HepG2 (cell line): ENCODE measurements at places on chromosomes 12 and 14. TPM values are rescaled to one million over a fixed set of nuclear protein-coding genes. Genes with fewer than 3 reads are reported as not detected.

DNA sequence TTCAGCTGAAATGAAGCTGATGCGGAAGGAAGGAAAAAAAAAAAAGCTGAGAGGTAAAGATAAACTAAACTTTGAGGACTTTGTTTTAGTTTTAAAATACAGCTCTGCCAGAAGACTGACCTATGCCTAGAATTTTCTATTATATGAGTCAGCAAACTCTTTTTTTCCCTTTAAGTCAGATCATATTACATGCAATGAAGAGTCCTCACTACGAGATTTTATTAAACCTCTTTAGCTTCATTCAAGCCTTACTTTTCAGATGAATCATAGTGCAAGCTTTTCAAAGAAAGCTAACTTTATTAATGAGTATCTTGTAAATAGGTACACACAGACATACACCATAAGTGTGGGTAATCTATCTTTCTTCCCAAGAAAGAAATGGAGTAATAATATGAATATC, 57.8 kb upstream of the FSCB start:
- H3K4me3 ChIP-seq = no peak overlapping the region
- no peak overlapping the region for H3K27ac ChIP-seq
- H3K27me3 ChIP-seq = no peaks in the 10 kb centered on the region
- no peaks in the 10 kb centered on the region for H3K36me3 ChIP-seq
- no peak for DNase-seq

DNA sequence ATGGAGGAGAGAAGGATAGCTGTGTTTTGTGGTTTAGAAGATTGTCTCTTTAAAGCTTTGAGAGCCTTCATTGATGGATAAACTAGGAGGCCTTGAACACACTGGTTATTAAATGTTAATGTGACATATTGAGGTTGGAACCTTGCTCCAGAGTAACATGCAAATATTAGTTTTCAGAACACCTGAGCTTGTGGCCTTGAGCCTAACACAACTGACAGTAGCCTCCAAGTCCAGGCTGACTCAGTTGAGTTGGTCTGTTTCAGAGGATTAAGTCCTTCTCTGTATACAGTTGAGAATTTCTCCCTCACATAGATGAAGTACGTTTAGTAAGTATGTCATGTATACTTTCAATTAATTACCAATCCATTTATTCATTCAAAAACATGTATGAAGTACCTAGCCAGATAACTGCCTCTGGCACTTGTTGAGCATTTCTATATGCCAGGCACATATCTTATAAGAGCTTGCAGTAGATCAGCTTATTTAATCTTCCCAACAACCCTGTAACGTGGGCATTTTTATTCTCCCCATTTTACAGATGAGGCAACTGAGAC, 63.5 kb downstream of the ELK3 start:
- H3K27ac ChIP-seq = peak overlapping the region; percentile 32
- peaks cover 61% of the 10 kb centered on the region for H3K4me1 ChIP-seq
- H3K4me3 ChIP-seq = no peak overlapping the region
- H3K27me3 ChIP-seq = no peaks in the 10 kb centered on the region

DNA sequence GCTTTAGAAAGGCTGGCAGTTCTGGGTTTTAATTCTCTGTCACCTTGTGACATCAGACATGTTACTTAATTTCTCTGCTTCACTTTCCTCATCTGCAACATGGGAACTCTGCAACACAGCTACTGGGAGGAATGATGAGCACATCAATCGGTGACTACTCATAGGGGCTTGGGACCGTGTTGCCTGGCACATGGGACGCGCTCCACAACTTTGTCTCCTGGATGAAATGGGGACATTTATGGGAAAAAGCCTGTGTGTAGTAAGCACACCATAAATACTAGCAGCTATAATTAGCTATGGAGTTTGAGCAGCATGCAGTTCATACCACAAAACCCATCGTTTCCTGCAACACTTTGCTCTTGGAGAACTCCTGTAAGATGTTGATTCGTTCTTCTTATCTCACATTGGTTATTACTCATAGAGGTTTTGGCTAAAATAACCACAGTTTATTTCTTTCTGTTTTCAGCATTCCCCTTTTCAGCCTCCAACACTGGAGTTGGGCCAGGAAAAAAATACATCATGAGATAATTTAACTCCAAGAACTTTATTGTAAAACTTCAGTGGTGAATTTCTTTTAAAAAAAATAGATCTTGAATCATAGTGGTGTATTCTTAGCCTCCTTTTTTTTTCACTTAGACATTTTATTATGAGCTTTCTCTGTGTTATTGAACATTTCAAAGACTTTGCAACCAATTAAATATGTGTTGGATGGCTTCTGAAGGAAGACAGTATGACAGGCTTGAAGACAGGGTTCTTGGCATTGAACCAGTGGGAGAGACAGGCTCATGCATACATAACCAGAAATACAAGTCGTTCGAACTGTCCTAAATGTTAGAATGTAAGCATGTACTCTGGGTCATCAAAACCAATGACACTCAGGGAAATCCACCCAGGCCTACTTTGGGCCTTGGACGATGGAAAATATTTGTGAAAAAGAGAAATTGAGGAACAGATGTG, 72.7 kb downstream of the RIN3 start:
- H3K4me1 ChIP-seq = no peaks in the 10 kb centered on the region
- 0 out of 3 replicates have a peak, but pooled peaks cover 6% of the 10 kb centered on the region for H3K36me3 ChIP-seq
- no peaks in the 10 kb centered on the region for H3K27me3 ChIP-seq
- H3K27ac ChIP-seq = no peak overlapping the region
- DNase-seq = no peak

DNA sequence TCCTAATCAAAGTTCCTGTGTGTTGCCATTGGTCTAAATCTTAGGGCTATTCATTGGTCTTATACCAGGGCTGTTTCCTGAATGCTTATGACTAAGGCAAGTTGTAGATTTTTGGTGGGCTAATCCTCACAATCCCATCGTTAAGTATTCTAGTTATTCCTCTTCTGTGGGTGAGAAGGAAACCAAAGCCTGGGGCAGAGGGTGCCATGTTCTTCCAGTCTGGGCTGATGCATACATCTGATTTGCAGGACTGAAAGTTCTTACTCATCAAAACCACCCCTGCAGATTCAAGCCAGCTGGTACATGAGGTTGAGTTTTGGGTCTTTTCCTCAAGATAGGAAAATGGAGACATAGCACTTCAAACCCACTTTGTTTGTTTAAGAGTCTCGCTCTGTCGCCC, 25.7 kb downstream of the PPP1CC start:
- no peak overlapping the region for H3K27ac ChIP-seq
- no peak for DNase-seq
- H3K27me3 ChIP-seq = no peaks in the 10 kb centered on the region
- H3K4me3 ChIP-seq = no peak overlapping the region

DNA sequence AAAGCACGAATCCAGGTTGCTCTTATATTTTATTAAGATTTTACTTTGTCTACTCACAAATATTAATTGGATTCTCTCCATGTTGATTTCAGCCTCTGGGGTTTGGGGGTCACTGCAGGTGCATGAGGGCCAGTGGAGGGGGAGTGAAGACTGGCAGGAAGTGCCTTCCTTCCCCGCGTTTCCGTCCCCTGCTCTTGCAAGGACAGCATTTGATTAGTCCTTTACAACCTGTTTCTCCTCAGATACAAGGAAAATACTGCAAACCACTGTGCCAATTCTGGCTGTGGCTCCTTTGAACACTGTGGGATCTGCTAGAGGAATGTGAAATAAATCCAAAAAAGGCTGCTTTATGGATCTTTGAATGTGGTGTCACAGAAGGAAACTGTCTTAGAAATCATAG, 291.8 kb downstream of the ETNK1 start:
- no peaks in the 10 kb centered on the region for H3K36me3 ChIP-seq
- H3K4me3 ChIP-seq = no peak overlapping the region
- H3K27me3 ChIP-seq = no peaks in the 10 kb centered on the region
- no peak overlapping the region for H3K27ac ChIP-seq
- no peak for DNase-seq

GRCh38 chr12:99495799-99496198, 151.8 kb upstream of the GARIN6 start:
- H3K27me3 ChIP-seq = no peaks in the 10 kb centered on the region; the same call in 1 of the 2 replicates
- H3K4me3 ChIP-seq = no peak overlapping the region
- DNase-seq = no peak
- no peak overlapping the region for H3K27ac ChIP-seq
- H3K4me1 ChIP-seq = no peaks in the 10 kb centered on the region
- no peaks in the 10 kb centered on the region for H3K36me3 ChIP-seq

DNA sequence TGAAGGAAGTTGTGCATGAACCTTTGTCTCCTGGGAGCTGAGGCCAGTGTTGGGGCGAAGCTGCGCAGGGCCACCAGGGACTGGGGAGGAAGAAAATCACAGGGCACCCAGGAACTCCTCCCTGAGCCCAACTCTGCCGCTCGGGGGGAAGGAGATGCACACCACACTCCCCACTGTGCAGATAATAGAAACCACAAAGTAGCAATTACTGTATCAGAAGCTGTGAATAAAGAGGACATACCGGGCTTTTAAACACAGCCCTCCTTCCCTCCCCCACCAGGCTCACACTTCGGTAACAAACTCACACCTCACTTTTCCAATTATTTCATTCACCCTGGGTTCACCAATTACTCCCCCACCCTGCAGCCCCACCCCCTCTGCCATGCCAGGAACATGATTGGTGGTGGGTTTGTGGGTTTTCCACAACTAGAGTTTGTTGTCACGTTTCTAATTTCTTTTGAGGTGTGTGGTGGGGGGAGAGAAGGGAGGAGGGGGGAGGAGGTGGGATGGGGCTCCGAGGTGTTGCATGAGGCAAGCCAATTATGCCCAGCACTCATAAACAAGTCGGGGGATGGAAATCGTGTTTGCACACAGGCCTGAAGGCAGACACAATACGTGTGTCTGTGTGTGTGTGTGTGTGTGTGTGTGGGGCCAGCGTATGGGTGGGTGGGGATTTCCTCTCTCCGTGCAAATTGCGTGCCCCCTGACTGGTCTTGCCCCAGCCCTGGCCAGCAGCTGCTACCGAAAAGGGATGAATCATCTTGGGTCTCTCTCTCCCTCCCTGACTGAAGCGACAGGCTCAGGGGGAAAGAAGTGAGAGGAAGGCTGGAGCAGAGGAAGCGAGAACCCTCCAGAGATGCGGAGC, 103.3 kb downstream of the RBM19 start:
- H3K4me3 ChIP-seq = no peak overlapping the region
- peaks cover 42% of the 10 kb centered on the region; the same call in 2 of the 3 replicates for H3K36me3 ChIP-seq
- H3K27me3 ChIP-seq = no peaks in the 10 kb centered on the region
- DNase-seq = no peak
- H3K4me1 ChIP-seq = no peaks in the 10 kb centered on the region
- no peak overlapping the region for H3K27ac ChIP-seq

- H3K27me3 ChIP-seq = 0 out of 3 replicates have a peak, but pooled peaks cover 12% of the 10 kb centered on the region
- DNase-seq = no peak
- peaks cover 50% of the 10 kb centered on the region for H3K4me1 ChIP-seq
- no peaks in the 10 kb centered on the region for H3K36me3 ChIP-seq
Observed at GRCh38 chr12:53828598-53828997, 76.8 kb upstream of the CISTR start.

DNA sequence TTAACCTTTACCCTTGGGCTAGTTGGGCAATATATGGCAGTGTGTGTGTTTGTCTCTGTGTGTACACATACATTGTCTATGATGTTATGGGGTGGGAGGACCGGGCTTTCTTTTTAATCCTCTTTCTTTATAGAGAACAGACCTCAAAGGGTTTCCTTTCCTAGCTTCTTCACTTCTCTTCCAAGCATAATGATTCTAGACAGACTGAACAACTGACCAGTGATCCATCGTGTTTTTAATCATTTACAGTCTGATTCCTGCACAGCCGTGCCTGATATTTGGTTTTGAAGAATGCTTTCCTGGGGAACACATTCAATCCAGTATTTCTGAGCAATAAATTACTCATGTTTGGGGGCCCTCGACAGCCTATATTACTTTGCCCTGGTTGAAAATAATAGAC, 481.1 kb upstream of the DCN start:
- no peak overlapping the region for H3K4me3 ChIP-seq
- no peaks in the 10 kb centered on the region for H3K36me3 ChIP-seq
- no peaks in the 10 kb centered on the region for H3K27me3 ChIP-seq
- no peak for DNase-seq

DNA sequence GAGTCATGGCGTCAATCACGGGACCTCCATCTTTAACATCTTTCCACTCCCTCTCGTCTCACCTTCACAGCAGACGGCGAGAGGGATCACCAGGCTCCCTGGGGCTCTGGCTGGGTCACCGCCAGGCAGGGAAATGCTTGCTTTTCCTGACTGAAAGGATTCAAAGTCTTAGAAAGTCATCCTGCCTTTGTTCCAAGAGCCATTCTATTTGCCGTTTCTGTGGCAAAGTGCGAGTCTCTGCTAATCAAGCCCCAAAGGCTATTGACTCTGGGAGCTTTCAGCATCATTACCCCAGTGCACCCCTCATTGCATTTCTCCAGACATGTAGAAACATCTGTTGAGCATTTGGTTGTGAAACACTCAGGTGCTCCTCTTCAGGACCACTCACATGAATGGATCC, 69.6 kb downstream of the GSC start:
- H3K36me3 ChIP-seq = no peaks in the 10 kb centered on the region
- no peak overlapping the region for H3K4me3 ChIP-seq
- no peaks in the 10 kb centered on the region; the same call in none of the 2 replicates for H3K27me3 ChIP-seq
- no peak for DNase-seq
- no peak overlapping the region for H3K27ac ChIP-seq

GRCh38 chr12:21350975-21351374, 16.3 kb upstream of the SLCO1A2 start:
- no peaks in the 10 kb centered on the region for H3K27me3 ChIP-seq
- no peak overlapping the region for H3K27ac ChIP-seq
- DNase-seq = peak; percentile 75
- no peaks in the 10 kb centered on the region for H3K36me3 ChIP-seq
- no peak overlapping the region for H3K4me3 ChIP-seq

DNA sequence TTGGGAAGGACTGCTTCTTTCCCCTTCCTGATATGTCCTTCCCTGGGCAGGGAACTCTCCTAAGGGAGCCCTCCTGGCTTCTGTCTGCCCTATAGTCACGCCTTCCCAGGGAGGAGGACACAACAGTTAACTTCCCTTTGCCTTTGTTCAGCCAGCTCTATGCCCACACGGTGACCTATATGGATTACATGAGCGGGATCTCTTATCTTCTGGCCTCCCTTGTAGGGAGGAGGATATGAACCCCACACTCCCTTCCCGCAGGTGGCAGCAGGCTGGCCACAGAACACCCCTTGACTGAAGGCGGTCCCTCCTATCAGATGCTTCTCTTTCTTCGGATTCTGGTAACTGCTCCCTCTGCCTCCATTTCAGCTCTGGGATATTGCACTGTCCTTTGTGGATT, 135.6 kb upstream of the MAX start:
- H3K27me3 ChIP-seq = no peaks in the 10 kb centered on the region
- peak overlapping the region; percentile 65 for H3K4me3 ChIP-seq
- H3K4me1 ChIP-seq = peaks cover 61% of the 10 kb centered on the region

- DNase-seq = no peak
- H3K4me1 ChIP-seq = no peaks in the 10 kb centered on the region
- H3K4me3 ChIP-seq = no peak overlapping the region
- H3K27me3 ChIP-seq = no peaks in the 10 kb centered on the region
- H3K36me3 ChIP-seq = no peaks in the 10 kb centered on the region
Observed at GRCh38 chr12:21308785-21309184, 25.9 kb downstream of the SLCO1A2 start.

Gene TEDC1
- 20.7 and 27.4 TPM in 2 replicates for total RNA-seq

Gene PARPBP
- total RNA-seq = 28.4 and 43.3 TPM in 2 replicates

Gene PTGR2
- total RNA-seq = 4.3 and 5.1 TPM in 2 replicates

Gene TUNAR
- not detected in 2 replicates for total RNA-seq

Gene ABCC9
- not detected in 2 replicates for total RNA-seq
